ENCODE measurements at places on chromosomes 1 and 21.

DNA sequence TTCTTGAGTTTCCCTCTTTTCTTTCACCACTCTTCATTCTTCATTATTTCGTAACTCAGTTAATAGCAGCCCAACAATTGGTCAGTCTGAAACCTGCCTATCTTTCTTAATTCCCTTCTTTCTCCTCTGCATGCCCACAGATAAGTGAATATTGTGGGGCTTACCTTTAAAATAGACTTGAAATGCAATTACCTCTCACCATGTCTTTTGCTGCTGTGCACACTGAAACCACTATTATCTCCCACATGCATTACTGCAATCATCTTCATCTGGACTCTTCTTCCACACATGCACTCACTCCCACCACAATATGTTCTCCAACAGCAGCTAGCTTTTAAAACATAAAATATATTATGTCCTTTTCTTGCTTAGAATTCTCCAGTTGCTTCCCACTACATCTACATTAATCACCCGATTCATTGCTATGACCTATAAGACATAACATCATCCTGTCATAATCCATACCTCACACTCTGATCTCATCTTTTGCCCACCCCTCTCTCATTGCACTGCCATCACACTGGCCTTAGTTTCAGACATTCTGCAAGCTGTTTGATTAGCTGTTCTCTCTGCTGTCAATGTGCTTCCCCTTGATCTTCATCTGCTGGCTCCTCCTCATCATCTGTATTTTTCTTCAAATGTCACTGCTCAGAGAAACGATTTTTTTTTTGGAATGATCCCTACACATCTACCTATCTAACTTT lies 304.8 kb downstream of the PTPRC start:
- DNase-seq = no peak

DNA sequence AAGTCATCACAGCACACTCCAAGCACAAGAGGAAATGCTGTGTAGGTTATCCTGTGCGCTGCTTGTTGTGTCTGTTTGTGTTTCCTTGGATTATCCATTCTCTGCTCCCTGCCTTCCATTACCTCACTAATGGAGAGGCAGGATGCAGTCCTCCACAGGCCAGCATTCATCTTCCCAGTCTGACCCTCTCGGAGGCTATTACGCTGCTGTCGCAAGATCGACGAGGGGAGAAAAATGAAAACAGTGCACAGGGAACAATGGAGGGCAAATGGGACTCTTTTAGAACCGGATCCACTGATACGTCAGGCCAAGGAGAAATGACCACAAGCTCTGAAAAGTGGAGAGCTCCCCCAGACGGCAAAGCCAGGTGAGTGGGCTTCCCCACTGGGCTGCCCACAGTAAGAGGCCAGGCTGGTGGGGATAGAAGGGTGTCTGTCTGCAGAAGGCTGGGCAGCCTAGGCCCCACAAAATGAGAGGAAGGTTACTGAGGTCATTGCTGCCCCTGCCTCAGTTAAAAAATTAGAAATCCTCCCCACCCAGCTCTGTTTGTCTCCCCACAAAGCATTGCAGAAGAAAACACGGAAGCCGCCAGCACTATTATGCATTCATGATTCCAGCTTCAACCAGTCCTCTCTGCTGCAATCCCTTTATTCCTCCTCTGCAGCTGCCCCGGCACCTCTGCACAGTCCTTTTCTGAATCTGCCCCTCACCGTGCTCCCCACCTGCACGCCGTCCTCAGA lies 21.7 kb downstream of the LRRN2 start:
- DNase-seq = no peak

DNA sequence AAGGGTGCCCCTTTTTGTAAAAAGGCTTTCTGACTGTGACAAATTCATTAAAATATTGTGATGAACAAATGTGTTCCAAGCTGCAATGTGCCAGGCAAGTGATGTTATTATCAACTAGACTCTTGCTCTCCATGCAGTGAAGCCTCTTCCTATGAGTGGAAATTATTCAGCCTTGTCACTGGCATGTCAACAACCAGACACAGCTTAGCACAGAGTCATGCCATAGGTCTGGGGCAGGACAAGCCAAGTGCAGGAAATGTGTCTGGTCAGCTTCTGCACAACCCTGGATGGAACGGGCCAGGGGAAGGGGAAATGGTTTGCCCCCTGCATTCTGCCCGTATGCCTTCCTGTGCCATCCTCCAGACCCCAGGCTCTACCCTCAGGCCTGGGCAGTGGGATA lies 27.4 kb upstream of the GJA5 start:
- DNase-seq = no peak

DNA sequence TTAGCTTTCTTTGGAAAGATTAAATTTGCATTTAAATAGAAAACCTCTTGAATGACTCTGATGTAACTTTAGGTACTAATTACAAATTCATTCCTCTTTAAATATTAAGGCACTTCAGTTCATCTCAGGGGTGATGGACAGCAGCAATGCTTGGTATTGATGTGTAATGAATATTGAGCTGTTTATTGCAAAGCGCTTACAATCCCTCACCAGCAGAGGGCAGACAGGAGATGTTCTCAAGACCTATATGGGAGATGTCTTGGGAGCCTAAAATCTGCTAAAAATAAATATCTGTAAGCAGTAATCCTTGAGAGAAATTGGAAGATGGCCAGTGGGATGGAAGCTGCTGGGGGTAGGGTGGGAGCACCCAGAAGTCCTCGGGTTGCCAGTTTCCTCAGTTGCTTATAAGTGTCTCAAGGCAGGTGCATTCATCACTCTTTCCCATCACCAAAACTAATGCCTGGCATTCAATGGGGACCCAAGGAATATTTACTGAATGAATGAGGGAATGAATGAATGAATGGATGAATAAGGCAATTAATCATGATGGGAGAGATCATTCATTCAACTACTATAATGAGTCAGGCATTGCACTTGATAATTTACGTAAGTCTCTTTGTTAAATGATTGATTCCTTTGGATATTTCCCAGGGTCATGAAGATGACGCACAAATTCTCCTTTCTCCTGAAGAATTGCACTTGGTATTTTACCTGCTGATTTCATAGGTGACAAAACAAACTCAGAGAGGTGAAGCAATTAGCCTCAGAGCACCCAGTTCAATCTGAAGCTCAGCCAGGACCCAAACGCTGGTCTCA lies 2.3 kb downstream of the KLHDC8A start:
- peak; percentile 58 for DNase-seq

GRCh38 chr1:19665496-19666465 lies 1.1 kb downstream of the HTR6 start:
- DNase-seq = no peak

Data from LoVo (cell line).